NCI-H1092 (cell line): ENCODE measurements at places on chromosomes 7 and 10.

GRCh38 chr7:92968502-92968901, 132.1 kb upstream of the CDK6 start:
- DNase-seq, result no peak

- no peak for DNase-seq
These were observed 55.9 kb downstream of the TRRAP start for GRCh38 chr7:98934267-98934666.

DNA sequence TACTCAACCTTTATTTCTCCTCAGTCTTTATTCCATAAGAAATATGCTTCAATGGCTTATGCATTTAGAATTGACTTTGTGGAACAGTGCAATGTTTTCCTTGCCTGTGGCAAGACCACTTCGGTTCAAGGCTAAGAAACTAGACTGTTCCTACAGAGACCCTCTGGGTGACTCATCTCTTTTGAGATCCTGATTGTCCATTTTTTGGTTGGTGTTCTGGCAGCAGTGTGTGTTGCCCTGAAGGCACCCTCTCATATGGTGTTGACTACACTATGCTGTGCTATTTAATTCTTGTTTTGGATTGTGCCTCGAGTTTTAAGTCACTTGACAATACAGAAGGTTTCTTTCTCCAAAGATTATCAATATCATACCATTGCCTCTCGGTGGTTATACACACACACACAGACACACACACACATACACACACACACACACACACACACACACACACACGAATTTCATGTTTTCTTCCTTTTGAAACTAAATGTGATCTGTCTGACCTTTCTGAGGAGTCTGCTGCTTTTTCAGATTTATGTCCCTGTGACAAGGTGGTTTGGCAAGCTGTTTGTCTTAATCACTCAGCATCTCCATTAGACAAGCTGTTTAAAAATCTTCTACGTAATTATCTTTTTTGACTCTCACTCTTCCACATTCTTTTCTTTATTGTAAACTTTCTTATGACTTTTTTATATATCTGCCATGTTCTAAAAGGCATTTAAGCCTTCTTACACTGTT, 187.2 kb downstream of the VTI1A start:
- no peak for DNase-seq

DNA sequence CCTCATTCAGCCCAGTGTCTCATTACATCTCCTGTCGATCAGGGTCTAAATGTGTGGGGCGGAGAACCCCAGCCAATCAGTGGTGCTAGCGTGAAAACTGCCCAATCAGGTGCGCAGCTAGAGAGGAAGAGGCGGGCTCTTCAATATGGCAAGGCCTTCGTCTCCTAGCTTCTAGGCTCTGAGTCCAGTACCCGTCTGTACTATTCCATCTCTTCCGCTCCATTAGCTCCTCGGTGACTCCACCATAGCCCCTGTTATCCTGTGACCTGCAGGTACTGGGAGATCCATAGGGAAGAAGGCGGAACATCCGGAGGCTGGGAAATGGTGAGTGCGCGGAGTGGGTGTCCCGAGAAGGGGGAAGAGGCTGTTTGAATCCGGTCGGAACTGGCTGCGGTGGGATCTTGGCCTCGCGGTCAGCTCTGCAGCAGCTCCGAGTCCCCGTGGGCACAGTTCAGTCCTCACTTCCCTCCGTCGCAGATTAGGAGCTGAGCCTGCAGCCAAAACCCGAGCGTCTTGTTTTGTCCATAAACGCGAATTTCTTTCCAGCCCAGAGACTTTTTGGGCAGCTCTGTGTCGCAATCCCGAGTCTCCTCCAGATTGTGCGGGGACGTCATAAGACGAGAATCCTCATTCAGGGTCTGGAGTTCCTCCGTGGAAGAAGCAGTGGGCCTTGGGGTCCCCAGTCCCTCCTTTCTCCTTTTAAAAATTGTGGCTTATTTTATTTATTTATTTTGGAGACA, at the start of gene ZNF727:
Gene ZNF727, plus strand, starts transcription at position 134 of the 740 bp plus-strand sequence. Its CDS starts 188 bp downstream, at position 322.
- DNase-seq, result peak; percentile 97
